ENCODE measurements at places on chromosomes 6 and 20.

DNA sequence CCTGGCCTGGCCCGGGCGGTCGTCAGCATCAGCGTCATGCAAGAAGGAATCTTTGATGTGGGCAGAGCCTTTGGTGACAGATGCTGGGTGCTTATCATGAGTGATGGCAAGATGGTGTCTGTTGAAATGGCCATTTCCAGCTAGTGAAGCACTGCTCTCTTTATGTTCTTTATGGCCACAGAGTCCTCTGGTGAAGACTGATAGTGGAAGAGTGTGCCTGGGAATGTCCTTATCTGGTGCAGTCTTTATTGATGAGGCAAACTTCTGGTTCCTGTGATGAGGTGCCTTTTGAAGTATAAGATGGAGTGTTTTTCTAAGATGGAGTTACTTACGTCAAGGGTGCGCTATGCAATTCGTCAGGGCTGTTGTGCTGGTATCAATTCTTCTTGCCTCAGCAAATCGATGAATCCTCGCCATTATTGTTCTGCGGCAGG, 22.6 kb upstream of the CCR6 start:
- no peak for DNase-seq

DNA sequence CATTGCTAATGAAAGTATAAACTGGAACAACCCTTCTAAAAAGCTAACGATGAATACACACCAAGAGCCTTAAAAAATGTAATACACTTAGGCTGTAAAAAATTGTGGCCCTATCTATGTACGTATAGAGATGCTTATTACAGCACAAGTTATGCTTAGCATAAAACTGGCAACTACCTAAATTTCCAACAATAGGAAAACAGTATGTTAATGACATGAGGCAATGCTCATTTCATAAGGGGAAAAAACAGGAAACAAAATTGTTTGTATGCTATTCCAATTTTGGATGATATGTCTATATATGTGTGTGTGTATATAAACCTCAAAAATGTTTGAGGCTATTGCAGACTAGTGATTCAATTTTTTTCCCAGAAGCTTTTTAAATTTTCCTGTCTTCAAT, 82.5 kb downstream of the DTNBP1 start:
- DNase-seq: no peak

GRCh38 chr6:102520966-102521365, 1127.5 kb downstream of the GRIK2 start:
- DNase-seq: no peak

DNA sequence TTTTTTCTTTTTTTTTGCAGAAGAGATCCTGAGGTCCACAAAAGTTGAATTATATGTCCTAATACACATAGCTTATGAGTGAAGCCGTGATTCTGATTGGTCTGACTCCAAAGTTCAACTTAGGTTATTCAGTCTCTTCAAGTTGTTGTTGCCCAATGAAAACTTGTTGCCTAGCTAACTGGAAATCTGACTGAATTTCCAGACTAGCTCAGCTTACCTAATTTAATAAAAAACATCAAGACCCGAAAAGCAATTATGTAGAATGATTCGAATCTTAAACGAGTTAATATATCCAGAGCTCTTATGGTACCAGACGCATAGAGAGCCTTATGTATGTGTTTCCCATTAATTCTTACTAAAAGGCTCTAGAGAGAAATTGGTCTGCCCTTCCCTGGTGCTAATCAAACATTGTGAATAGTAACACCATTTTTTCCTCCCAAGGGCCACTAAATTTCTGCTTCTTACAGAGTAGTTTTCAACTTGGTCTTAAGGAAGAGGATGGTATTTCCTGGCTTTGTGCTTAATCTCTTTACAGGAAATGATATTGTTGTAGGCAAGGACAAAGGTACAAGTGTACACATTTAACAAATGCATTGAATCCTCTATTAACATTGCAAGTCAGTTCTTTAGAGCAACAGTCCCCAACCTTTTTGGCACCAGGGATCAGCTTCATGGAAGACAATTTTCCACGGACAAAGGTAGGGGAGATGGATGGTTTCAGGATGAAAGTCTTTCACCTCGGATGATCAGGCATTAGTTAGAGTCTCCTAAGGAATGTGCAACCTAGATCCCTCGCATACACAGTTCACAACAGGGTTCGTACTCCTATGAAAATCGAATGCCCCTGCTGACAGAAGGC, 107.9 kb downstream of the TSHZ2 start:
- no peak for DNase-seq

DNA sequence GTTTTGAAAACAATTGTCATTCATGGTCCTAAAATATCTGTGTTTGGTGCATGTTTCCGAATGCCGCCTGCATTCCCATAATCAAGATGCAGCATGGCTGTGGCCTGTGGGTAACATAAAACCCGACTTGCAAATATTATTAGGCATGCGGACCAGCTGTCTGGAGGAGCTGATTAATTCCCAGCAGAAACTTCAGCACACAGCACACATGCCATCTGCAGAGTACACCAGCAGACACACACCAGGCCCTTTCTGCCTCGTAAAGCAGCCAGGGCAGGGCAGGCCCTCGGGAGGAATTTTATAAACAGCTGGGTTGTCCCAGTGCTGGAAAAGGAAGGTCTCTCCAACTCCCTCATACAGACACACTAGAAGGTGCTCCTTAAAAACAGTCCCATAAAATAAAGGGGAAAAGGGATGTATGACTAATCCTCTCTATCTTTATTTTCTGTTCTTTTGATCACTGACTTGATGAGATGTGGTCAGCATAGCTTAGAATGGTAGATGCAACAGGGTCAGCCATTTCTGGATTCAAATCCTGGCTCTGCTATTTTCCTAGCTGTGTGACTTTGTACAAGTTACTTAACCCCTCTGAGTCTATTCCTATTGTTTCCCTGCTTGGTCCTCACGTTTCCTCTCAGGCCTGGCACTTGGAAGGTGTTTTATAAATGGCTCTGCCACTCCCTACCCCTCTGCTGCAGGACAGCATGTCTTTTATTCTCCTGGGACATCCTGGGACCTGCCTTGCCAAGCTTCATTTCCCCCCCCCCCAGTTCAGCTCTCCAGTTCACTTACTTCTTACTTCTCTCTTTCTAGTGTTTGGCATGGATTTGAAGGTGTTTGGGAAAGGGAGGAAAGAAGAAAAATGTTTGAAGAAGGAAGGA, 85.9 kb upstream of the TRAF3IP2 start:
- no peak for DNase-seq

DNA sequence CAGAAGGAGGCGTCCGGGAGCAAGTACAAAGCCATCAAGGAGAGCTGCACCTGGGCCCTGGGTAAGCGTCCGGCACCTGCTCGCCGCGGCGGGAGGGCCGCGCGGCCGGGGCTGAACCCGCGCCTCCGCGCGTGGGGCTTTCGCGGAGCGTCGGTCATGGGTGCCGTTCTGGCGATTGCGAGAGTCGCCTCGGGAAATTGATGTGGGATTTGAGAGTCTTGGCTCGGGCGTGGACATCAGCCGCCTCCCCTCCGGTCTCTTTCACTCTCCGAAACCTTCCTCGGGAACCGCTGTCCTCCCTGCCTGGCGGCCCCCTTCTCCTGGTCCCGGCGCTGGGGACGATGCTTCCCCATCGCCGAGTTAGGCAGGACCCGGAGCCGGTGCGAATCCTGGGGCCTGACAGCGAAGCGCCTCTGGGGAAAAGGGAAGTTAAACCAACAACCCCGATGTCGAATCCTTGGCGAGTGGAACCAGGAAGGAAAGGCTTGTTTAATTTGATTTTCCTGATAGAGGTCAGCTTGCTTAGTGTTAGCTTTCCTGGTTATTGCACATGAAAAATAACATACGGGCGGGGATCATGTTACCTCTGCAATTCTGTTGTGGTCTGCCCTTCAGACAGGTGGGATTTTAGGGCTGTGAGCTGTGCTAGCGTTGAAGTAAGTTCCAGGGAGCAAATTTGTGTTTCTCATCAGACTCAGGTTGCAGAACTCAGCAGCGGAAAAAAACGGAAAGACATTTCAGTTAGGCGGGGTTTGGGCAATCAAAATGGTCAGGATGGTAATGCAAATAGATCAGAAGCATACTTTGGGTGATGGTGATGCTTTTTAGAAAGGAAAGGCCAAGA, 594 bp downstream of the ARFGEF3 start:
- DNase-seq: peak; percentile 50

- DNase-seq: no peak
Measured at GRCh38 chr6:156809034-156809433, 31.9 kb downstream of the ARID1B start.

GRCh38 chr20:2606507-2607006, 45.9 kb upstream of the NOP56 start:
- no peak for DNase-seq

- no peak for DNase-seq
Measured at GRCh38 chr20:32208499-32209154, 947 bp downstream of the POFUT1 start.

DNA sequence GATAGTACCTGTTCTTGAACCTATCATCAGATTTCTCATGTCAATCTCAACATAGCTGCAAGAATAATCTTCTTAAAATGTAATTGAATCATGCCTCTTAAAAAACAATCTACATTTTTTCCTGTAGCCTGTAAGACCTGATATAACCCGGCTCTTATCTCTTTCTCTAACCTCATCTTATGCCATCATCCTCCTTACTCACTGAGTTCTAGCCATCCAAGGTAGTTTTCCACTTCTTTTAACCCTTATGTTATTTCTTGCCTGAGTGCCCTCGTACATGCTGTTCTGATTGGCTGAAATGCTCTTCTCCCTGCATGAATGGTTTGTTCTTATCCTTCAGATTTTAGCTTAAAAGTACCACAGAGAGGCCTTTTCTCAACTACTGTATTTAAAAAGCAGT, 16.4 kb downstream of the SLC17A5 start:
- DNase-seq: no peak

DNA sequence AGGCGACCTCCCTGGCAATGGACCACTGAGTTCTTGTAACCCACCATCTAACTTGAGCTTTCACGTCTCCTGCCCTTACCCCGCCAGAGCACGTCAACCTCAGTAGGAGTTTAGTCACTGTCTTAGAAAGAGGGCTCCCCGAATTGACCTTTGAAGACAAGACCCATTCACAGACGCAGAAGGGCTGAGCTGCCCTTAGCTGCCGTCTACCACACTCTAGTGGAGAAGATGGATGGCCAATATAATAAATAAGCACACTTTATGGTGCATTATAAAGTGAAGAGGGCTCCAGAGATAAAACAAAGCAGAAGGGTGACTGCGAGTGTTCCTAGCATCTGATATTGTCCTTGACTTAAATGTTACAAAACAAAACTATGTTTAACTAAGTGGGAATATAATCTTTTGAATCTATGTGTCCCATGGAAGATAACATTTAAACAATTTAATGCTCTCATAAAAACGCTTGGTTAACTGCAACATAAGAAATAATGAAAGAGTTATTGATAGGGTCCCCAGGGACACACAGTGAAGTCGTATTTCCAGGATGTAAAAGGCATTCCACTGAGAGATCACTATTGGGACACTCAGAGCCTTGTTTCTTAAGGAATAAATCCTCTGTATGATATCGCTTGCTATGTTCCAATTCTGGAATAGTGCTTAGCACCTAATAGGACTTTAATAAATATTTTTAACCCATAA, 261.1 kb downstream of the THBS2 start:
- DNase-seq: no peak

DNA sequence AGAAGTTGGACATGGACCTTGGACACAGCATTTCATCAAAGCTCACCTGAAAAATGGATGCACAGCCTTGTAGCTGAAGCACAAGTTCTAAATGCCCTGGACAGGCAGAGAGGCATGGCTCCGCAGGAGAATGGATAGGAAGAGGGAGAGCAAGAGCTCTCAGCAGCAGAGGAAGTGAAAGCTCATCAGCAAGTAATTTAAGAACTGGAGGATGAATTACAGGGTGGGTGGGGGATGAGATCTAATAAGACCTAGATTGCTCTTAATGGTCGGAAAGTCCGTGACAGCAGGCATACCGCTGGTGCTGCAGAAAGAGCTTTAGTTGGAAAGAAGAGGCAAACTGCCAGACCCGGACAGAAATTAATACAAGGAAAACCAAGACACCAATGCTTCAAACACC, 37.3 kb upstream of the SAYSD1 start:
- DNase-seq: no peak

GRCh38 chr20:36099106-36099505, 55.4 kb upstream of the EPB41L1 start:
- no peak for DNase-seq

DNA sequence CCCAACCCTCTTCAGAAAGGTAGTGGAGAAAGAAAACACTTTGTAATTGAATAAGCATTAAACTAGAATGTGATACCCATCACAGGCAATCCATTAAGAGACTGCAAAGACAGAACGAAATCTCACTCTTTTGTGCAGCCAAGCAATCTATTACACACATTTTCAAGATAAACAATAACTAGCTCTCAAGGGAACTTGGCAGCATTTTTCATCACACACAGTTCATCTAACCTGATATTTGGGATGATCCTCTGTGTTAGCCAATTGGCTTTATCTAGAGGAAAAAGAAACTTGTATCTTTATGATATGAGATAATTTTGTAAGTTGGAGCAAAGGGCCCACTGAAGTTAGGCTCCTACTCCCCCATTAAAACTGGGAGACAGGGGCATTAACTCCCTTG, 1.5 kb upstream of the GZF1 start:
- no peak for DNase-seq

DNA sequence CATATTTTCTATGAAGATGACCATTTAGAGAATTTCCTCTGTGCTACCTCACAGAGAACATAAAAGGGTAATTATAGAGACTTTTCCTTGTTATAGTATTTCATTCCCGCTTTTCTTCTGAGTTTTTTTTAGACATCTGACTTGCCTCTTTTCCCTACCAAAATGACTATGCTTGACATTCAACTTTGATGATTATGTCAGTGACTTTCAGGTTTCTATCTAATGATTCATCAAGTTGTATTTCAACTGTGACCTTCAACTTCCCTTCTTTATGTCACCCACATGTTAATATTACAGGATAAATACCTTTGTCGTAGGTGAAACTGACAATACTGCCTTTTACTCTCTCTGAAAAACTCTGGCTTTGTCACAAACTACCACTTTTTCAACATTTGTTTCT, 95.3 kb downstream of the MLIP start:
- DNase-seq: no peak

DNA sequence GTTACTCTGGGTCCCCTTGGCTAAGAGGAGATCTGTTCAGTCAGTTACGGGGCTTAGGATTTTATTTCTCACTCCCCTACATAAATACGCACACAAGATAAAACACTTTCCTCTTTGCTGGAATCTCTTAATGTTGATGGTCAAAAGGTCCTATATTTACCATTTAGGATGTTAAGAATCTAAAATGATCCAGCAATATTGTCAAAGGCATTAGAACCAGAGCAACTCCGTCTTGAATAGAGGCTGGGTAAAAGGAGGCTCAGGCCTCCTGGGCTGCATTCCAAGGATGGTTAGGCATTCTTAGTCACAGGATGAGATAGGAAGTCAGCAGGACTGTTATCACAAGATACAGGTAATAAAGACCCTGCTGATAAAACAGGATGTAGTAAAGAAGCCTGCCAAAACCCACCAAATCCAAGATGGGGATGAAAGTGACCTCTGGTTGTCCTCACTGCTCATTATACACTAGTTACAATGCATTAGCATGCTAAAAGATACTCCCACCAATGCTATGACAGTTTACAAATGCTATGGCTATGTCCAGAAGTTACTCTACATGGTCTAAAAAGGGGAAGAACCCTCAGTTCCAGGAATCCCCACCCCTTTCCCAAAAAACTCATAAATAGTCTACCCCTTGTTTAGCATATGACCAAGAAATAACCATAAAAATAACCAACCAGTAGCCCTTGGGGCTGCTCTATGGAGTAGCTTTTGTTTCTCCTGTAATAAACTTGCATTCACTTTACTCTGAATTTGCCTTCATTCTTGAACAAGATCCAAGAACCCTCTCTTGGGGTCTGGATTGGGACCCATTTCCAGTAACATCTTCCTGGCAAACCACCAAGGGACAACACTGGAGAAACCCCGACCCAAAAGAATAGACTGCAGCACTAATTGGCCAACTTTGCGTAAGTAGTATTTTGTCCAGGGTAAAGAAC, 107.5 kb downstream of the DTNBP1 start:
- DNase-seq: no peak

Data from lower lobe of right lung (tissue), 2 donors.